ENCODE measurements at places on chromosomes 2 and 18.

- no peak for DNase-seq
Measured at GRCh38 chr2:75294362-75294761, 95.0 kb upstream of the TACR1 start.

GRCh38 chr2:18976168-18976961, 382.1 kb downstream of the OSR1 start:
- no peak for DNase-seq

- DNase-seq = no peak
Measured at GRCh38 chr2:37629529-37629928, 41.9 kb downstream of the CDC42EP3 start.

GRCh38 chr18:12239431-12239830, 14.7 kb upstream of the CIDEA start:
- no peak for DNase-seq

DNA sequence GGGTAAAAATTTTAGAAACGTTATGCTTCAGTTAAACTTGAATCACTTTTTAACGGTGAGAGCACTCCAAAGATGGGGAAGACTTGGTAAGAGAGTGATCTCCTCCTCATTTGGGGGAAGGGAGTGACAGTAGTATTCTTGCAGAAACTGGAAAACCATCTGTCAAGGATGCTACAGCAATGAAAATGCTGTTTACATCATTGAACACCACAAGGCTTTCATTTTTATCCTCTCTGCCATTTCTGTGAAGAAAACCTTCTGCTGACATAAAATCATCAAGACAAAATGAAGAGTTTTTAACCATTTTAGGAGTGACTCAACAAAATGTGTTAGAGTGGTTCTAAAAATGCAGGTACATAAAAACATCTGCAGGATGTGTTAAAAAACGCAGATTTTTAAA, 38.1 kb downstream of the CDH2 start:
- DNase-seq = no peak

DNA sequence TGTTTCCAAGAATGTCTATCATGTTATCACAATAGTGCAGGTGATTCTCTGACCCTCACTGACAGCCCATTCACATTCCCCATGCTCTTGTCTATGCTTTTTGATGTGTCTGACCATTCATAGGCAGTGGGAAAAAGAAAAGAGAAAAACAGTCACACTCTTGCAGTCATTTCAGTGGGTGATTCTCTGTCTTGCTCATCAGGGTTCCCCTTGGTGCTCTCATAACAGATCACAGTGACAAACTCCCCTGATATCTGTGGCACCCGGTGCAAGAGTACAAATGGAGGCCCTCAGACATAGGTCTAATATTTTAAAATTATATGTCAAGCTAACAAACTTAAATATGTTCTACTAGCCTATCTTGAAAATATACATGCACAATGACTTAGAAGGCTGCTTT, 72.7 kb upstream of the PPP1CB start:
- DNase-seq = no peak

DNA sequence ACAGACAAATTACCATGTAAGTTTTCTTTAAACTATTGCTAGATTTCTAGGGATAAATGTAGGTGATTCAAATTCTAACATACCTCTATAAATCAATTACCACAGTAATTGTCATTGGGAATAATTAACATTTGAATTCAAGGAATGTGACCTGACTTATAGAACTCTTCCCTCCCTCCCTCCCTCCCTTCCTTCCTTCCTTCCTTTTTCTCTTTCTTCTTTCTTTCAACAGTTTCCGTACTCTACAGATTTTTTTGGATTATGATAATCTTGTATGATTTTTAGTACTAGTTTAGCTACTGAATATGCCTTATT, 18.2 kb upstream of the FTCDNL1 start:
- no peak for DNase-seq

DNA sequence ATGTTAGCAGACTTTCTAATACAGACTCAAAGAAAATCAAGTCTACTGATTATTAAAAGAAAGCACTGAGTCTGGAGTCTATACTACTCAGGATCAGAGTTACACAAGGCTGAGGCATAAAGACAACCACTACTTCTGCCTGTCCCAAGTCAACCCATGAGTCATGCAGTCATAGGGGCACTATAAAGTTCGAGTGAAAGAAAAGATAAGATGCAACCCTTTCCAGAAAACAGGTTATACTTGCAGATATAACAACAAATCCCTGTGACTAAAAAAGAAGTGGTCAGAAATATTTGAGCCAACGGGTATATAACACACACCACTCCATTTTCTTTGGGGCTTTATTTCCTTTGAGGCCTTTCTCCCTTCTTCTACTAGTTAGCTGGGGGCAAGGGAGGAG, 18.6 kb upstream of the SCRN3 start:
- DNase-seq = no peak

DNA sequence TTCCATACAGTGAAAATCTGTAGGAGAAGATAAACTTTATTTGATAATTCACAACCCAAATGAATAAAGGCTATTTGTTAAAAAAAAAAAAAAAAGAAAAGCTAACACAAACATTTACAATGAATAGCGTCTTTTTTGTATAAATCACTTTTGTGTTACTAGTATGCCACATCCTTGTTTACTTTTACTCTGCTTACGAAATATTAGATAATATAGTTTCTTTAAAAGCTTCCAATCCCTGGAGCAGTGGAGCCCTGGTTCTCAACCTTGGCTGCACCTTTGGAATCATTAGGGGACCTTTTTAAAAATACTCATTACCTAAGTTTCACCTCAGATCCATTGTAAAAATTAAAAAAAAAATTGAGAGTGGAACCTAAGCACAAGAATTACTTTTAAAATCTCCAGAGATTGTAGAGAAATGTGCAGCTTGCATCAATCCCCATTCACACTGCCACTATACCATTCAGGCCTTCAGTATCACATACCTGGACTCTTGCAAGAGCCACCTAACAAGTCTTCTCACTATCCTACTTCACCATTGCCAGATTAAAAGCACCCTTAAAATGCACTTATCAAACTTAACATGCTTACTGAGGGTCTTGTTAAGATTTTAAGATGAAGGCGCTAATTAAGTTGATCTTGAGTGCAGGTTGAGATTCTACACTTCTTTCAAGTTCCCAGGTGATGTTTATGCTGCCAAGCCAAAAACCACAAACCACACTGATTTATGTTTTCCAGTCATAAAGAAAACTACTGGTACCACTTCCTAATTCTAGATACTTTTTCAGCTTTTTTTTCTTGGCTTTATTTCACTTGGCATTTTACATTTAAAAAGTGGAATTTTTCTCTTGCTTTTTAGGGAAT, 59.7 kb upstream of the ZC3H15 start:
- no peak for DNase-seq

- peak; percentile 37 for DNase-seq
Measured at GRCh38 chr2:121529439-121530211, 1.1 kb upstream of the RNU4ATAC start.

DNA sequence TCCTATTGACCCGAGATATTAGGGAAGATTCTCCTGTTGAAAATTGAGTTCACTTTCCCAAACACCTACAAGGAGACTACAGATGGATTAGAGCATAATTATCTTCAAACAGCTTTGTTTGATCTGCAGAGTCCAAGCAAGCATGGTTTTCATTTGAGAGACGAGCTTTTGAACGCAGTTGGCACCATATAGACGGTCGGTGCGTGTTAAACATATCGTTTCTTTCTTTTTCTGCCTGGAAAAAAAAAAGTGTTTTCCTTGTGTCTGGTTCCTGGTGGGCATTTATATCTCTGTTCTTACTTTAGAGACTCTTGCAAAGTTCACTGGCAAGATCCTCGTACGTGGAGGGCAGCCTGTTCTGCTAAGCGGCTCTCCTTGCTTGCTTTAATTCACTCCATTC, 248.9 kb downstream of the TMEM182 start:
- DNase-seq = no peak

- no peak for DNase-seq
Measured at GRCh38 chr2:238873841-238874240, 26.0 kb downstream of the TWIST2 start.

DNA sequence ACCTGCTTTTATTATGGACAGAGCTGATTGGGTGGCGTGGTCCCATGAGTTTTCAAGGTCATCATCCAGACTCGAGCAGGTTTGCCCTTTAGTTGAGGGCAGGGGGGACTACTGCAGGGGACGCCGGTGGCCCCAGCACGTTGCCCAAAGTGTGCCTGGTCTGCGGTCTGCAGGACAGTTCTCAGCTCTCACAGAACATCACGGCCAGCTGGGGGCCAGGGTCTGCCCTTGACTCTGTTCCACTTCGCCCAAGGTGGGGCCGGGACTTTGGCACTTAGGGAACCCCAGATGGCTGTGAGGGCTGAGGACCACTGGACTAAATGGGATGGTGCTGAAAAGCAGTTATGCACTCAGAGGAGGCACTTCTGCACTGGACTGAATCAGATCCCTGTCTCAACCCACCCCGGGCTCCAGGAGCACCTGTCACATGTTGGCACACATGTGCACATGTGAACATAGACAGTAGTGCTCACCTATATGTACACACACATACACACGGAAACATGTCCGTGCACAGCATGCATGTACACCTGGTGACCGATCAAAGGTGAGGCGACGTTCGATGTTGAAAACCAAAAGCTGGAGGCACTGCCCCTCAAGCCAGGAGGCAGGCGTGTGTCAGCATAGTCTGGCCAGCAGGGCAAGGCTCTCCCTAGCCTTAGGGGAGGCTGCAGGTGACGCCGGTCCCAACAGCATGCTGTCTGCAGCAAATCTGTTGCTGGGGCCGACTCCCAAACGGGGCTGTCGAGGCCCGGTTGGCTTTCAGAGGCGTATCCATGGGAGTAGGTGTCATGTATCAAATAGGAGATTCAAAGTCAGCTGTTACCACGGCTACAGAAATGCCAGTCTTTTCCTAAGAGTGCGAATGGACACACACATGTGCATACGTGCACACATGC, 10.2 kb downstream of the ANO7 start:
- DNase-seq = no peak

- no peak for DNase-seq
Measured at GRCh38 chr2:85342156-85342555, 12.2 kb downstream of the RETSAT start.

DNA sequence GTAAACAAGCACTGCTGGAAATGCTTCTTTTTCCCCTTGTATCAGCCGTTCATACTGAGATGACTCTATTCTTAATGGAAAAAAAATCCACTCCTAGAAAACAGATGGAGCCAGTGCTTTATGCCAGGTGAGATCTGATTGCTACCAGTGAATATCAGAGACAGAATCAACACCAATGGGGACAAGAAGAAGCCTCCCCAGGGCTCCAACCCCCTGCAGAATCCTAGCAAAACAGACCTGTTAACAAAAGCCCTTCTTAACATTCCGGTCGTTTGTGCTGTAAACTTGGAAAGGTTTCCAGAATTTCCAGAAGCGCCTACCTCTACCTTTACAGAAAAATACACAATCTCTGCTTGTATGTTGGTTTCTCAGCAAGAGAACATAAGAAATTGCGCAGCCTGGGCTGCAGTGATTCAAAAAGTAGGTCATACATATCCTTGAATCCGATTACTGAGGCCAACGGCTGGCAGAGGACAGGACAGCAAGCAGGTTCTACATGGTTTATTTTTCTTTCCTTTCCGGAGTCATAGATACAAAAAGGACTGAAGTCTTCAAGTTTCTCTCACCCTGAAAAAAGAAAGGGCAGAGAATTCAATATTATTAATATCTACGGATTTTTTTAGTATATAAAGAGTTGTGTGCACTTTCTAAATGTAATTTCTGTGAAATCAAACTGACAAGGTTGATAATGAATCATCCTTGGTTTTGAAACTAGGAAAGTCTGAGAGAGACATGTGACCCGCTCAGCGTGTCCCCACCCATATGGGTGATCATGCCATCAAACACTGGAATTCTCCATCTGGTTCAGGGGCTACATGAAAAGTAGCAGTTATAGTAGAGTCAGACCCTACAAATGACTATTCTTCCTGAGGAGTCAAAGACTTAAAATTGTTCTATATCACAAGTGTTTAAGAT, 266.7 kb upstream of the MGAT5 start:
- no peak for DNase-seq

GRCh38 chr2:216538538-216538937, 39.9 kb downstream of the RPL37A start:
- DNase-seq = no peak

- DNase-seq = no peak
Measured at GRCh38 chr18:52333860-52334259, 6.1 kb upstream of the DCC start.

DNA sequence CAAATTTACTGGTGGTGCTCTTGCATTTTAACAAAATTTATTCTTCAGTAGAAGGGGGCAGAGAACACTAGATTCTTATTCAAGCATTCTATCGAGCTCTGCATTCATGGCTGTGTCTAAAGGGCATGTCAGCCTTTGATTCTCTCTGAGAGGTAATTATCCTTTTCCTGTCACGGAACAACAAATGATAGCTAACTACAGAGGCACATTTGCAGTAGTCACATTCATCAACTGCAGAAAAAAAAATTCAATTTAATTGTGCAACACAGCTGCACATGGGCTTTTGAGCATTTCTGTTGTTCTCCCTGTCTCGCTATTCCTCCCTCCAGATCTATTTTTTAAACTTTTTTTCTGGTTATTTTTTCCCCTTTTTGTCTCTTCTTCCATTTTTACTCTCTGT, 13.0 kb upstream of the DLX1 start:
- no peak for DNase-seq

- DNase-seq = peak; percentile 89
Measured at GRCh38 chr2:207632575-207633493, 7.6 kb upstream of the METTL21A start.

- no peak for DNase-seq
Measured at GRCh38 chr2:182503886-182504285, 77.0 kb upstream of the PDE1A start.

DNA sequence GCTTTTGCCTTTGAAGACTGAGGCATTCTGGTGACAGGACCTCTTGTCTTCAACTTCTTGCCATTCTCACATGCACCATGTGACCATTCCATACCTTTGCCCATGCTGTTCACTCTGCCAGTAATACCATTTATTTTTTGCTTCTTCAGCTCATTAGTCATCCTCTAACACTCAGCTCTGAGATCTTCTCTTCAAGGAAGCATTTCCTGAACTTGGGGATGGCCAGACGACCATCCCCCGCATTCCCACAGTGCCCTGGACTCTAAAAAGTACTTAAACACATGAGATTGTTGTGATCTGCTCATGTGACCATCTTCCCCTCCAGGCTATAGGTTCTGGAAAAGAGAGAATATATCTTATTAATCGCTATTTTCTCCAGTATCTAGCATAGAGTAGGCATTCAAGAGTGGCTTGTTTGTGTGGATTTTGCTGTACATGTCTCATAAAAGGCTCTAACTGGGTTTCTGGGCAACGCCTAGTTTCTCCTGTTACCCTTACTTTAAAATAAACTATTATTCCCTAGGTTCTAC, 33.9 kb downstream of the PAX3 start:
- no peak for DNase-seq

GRCh38 chr18:27314996-27315395, 129.9 kb upstream of the CHST9 start:
- DNase-seq = no peak

- DNase-seq = no peak
Measured at GRCh38 chr2:1860931-1861330, 116.6 kb upstream of the PXDN start.

GRCh38 chr2:120809151-120809550, 73.5 kb downstream of the GLI2 start:
- no peak for DNase-seq

All from AML-193 (cell line).